ENCODE measurements at places on chromosomes 2 and 18.

- DNase-seq = no peak
These were observed 114.5 kb downstream of the METTL8 start for GRCh38 chr2:171319164-171319810.

DNA sequence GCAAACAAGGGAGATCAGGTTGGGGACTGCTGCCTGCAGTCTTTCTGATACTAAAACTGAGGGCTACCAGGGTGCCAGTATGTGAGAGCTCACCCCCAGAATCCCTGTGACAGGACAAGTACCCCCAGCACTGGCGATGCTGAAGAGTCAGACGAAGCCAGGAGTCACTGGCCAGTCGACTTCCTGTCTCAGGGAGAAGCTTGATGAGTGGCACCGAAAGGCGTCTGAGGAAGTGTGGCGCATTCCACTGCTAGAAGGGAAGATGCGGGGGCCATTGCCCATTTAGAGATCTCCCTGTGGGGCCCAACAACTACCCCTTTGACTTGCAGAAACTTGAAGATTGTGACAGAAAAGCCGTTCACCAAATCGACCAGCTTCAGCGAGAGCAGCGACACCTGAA, 22.0 kb downstream of the MXD1 start:
- DNase-seq = no peak

DNA sequence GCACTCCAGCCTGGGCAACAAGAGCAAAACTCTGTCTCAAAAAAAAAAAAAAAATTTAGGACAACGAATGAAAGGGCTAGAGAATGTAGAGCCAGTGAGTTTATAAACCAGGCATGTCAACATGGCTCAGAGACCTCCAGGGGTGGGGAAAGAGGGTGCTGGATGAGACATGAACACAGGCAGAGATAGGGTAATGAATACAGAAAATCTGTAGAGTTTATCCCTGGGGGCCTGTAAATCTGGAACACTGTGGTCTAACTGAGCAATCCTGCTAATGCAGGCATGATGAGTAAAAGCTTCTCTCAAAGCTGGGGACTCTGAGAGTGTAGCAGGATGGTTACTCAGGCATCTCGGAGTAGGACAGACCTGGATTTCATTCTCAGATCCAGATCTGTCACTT, 59.2 kb upstream of the IGFBP2 start:
- no peak for DNase-seq

DNA sequence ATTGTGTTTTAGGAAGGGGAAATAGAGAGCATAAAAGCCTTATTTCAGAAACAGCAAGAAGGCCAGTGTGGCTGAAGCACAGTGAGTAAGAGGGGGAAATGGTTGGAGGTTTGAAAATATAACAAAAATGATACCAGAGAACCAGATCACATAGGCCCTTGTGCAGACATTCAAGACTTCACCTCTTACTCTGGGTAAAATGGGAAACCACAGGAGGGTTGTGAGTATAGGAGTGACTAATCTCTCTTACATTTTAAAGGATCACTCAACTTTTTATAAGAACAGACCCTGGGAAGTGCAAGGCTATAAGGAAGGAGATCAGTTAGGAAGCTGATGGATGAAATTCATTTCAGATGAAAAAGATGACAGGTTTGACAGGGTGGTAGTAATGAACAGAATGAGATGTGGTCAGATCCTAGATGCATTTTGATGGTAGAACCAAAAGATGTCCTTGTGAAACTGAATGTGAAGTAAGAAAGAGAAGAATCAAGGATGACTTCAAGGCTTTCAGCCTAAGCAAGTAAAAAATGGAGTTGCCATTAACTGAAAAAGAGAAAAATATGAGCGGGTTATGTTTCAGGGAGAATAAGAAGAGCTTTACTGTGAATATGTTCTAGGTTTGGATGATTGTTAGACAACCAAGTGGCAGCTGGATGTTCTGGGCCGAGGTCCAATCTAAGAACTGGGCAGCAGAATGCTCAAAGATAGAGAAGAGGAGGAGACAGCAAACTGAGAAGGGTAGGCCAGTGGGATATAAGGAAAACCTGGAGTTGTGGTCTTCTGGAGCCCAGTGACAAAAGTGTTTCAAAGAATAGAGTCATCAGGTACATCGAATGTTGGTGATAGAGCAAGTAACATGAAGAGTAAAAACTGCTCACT, 65.1 kb downstream of the USP40 start:
- DNase-seq = no peak

DNA sequence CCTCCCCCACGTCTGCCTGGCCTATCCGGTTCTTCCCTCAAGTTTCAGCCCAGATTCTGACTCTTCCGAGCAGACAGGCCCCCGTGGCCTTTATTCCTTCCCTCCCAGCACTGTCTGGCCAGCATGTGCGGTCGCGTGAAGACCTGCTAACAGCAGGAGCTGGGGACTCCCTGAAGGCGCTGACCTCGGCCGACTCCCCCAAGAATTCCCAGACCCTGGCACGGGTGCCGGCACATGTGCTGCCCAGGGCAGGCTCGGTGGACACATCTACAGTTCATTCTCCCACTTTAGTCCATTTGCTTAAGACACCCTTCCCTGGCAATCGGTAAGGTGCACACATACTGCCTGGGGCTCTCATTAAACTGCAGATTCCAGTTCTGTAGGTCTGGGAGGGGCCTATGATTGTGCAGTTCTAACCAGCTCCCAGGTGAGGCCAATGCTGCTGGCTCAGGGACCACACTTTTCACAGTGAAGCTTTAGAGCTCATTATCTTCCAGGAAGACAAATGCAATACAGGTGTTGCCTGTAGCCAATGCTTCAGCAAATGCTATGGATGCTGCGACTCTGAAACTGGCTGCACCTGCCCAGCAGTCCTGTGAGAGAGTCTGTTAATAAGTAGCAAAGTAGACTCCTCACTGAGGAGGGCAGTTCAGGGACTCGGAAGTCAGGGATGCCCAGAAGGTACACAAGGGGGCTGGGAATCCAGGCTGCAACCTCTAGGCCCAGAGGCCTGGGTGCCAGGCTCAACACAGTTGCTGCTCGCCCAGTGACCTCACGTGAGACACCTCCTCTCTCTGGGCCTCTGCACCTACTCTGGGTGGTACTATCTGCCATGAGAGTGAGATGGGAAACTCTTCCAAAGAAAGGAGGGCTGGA, 45.4 kb upstream of the TAF1B start:
- no peak for DNase-seq

DNA sequence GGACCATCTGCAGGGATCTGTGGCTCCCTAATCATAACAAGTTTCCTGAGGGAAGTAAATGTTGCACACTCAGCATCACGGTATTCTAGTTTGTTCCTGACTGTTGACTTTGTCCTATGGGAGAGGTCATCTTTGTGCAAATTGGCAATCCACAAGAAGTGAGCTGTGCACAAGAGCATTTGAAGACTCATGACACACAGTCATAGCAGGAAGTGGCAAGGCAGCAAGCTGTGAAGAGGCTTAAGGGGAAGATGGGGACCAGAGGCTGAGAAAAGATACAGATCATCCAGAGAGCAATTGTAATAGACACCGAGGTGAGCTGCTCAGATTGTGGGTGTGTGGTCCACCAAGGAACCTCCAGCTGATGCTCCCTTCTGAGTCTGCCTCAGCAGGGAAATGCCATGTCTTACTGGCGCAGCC, 2.7 kb downstream of the TNP1 start:
- no peak for DNase-seq

All from hematopoietic multipotent progenitor cell treated with erythropoietin and hydrocortisone succinate and interleukin-3 and kit ligand, for 8 days (in vitro differentiated cells).